ENCODE measurements at places on chromosomes 12 and 14. TPM values are rescaled to one million over a fixed set of nuclear protein-coding genes. Genes with fewer than 3 reads are reported as not detected.

GRCh38 chr14:104879983-104880565, 15.0 kb downstream of the CEP170B start:
- DNase-seq = no peak

GRCh38 chr14:100303179-100303578, 3.1 kb downstream of the SLC25A29 start:
- no peak for DNase-seq

Gene TAS2R9
- not detected for total RNA-seq

GRCh38 chr14:96221841-96222240, 17.2 kb downstream of the BDKRB2 start:
- no peak for DNase-seq

DNA sequence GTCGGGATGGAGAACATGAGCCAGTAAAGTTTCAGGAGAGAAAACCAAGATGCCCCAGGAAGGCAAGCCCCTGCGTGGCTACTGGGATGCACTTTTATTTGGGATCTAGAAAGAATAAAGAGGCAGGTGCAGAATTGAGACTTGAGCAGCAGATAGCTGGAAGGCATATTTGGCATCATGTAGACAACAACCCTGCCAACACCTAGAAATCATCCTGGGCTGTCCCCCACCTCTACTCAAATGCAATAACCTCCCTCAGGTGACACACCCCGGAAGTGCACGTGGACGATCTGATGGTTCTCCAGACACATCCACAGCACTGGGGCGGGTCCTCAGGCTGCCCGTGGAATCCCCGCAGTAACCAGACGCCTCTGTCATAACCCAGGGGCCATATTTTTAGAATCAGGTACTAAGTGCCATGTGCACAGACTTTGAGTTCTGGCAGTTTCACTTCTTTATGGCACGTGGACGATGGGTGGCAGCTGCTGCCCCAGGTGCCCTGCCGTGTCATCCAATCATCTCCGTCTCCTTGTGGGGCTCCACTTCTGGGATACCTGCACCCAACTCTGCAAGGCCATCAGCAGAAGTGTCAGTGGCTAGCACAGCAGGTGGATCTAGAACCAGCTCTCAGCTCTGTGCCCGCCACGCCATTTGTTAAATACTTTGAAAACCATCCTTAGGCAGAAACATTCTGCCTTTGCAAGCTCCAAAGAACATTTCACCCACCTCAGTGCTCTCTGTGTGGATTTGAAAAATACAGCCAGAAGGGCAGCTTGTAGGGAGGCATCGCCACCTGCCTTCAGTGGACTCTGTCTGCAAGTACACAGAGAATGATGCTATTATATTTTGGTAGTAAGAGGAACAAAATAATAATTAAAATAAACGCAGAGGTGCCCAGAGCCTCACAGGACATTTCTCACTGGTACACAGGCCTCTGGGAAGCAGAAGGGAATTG, 771.7 kb upstream of the TMEM132C start:
- DNase-seq = no peak

DNA sequence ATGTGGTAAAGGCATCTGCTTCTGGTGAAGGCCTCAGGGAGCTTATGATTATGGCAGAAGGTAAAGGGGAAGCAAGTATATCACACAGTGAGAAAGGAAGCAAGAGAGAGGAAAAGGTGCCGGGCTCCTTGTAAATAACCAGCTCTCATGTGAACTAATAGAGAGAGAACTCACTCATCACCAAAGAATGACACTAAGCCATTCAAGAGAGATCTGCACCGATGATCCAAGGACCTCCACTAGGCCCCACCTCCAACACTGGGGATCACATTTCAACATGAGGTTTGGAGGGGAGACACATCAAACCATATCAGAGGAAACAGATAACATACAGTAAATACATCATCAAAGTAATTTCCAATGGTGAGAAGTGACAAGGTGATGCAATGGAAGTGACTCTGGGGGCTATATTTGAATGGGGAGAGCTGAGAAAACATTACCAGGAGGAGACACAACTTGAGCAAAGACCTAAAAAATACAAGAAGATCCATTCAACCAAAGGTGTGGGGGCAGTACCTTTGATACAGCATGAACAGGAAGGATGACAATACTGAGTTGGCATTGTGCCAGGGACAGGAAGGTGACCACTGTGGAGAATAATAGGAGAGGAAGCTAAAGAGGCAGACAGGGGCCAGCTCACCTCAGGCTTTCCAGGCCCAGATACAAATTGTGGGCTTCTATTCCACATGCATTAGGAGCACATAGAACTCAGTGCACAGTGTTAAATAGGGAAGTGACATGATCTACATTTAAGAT, 134.4 kb upstream of the GRIP1 start:
- peak; percentile 47 for DNase-seq

DNA sequence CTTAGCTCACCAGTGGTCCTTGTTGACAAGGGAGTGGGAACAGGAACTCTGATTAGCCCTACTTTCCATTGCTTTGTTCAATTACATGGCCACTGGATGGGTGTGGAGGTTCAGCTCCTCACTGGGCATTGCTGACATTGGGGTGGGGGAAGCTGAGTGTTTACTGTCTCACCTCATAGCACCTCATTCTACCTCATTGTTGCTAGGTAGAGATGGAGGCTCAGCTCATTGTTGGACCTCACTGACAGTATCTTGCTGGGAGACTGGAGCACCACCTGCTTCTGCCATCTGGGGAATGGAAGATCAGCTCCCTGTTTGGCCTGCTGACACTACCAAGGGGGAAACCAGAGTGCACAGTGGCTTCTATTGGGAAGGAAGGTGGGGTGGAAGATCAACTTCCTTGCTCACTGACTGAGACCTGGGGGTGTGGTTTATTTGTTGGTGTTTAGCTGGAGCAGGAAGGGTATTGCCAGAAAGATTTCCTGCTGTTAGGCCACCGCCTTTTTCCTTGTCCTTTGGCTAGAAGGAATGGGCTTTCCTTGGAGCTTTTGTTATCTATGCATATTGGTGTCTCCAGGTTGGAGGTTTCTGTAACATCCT, 1.3 kb upstream of the OR4E2 start:
- DNase-seq = no peak

Gene GUCY2C
- not detected for total RNA-seq

GRCh38 chr14:80958226-80958625, 2.8 kb downstream of the TSHR start:
- DNase-seq = no peak

DNA sequence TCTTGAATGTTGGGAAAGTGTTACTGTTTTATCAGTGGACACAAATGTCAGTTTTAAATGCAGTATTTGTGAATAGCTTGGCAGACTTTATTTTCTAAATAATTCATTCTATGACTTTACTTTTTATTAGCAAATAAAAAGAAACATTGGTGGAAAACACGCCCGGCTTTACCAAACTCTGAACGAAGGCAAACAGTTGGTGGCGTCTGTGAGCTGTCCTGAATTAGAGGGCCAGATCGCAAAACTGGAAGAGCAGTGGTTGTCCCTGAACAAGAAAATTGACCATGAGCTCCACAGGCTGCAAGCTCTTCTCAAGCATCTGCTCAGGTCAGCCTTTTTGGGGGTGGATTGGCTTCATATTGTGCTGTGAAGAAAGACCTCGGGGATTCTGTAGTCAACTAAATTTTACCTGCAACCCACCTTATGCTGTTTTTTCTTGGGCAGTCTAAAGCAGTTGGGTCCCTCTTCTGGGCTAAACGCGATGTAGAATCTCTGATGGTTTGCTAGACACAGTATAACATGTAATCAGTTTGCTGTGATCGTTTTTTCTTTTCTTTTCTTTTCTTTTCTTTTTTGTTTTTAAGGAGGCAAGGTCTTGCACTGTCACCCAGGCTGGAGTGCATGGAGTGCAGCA, 156.4 kb downstream of the ESR2 start:
- no peak for DNase-seq

DNA sequence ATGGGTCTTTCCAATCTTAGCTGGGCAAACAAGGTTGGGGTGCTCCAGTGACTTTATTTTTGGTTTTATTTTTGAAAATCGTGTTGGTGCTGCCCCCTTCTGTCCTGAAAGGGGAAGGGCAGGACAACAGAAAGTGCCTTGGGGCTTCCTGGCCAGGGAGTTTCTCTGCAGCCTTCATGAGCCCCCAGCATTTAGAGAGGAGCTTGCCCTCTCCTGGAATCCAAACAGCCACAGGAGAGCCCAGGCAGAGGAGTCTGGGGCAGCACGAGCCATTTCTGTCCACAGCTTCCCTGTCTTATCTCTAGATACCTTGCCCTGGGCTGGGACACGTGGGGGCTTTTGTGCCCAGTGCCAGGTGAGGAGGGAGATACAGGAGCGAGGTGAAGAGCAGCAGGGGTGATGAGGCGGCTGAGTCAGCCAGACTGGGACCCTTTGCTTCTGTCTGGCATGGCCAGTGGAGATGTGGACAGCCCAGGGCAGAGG, 4.4 kb upstream of the C1RL start:
- DNase-seq = no peak

Gene FSCB
- not detected for total RNA-seq

Gene TAS2R7
- not detected for total RNA-seq

Gene TAS2R31
- total RNA-seq = 6.2 TPM

- no peak for DNase-seq
These were observed 7.2 kb downstream of the CD69 start for GRCh38 chr12:9753498-9753897.

Gene HOXC4
- 3.2 TPM for total RNA-seq

DNA sequence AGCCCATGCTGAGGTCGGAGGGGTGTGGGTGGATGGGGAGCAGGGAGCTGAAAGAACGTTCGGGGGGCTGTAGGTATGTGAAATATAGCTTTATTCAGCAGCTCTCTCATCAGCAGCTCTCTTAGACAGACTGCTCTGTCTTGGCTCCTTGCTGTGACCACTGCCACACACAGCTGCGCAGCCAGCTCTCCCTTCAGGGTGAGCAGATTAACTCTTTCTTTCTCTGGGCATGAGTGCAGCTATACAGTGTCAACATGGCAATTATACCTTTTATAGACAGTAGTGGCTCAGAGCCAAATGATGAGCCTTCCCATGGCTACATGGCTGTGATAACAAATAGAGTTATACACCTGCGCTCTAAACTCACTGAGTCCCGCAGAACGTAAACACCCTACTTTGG, 137.7 kb upstream of the NEDD1 start:
- DNase-seq = no peak

DNA sequence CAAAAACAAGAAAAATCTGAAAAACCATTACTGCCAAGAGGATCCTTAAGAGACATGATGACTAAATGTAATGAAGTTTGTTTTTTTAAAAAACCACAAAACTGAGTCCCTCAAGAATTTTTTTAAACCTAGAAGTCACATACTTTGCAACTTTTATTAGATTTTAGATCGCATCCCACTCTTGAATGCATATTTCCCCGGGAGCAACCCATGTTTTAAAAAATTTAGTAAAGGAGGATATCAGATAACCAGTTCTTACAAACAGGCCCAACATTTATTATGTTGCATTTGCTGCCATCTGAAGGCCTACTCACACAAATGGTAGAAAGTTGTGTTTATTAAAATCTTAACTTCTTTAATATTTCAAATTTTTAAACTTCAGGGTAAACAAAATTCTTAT, 44.3 kb upstream of the CCT2 start:
- no peak for DNase-seq

Gene ETFBKMT
- 1.9 TPM for total RNA-seq

- DNase-seq = no peak
These were observed 8.6 kb downstream of the SETD1B start for GRCh38 chr12:121812320-121812871.

DNA sequence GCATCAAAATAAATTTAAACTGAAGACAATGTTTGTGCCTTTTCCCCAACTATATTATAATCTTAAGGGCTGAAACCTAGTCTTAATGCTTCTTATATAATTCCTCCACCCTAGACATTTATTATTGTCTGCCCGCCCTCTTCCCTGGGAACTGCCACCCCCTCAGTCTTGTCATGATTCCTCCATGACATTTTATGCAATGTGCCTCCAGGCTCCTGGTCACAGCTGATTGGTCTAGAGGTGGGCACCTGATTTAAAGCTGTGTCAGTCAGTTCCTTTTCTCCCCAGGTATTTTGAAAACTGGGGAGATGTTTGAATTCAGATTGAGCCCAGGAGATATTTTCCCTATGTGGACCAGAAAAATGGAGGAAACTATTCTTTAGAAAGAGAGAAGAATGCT, 401.4 kb downstream of the PCNX1 start:
- DNase-seq = no peak

Gene CCDC60
- not detected for total RNA-seq

- DNase-seq = peak; percentile 66
These were observed 473.0 kb downstream of the DPF3 start for GRCh38 chr14:72420749-72421474.

Gene IAPP
- not detected for total RNA-seq

Gene FAM181A
- not detected for total RNA-seq

Gene LPAR5
- 10.0 TPM for total RNA-seq

DNA sequence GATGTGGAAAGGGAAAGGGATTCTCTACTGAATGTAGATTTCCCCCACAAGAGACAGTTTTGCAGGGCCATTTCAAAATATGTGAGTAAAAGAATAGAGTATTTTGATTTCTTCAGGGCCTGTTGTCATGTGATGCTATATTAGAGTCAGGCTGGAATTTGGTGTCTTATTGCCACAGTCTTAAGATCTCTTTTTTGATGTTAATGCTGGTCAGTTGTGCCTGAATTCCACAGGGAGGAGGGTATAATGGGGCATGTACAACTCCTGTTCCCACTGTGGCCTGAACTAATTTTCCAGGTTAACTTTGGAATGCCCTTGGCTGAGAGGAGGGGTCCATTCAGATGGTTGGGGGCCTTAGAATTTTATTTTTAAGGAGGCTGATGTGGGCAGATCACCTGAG, 111.0 kb upstream of the MAX start:
- no peak for DNase-seq

DNA sequence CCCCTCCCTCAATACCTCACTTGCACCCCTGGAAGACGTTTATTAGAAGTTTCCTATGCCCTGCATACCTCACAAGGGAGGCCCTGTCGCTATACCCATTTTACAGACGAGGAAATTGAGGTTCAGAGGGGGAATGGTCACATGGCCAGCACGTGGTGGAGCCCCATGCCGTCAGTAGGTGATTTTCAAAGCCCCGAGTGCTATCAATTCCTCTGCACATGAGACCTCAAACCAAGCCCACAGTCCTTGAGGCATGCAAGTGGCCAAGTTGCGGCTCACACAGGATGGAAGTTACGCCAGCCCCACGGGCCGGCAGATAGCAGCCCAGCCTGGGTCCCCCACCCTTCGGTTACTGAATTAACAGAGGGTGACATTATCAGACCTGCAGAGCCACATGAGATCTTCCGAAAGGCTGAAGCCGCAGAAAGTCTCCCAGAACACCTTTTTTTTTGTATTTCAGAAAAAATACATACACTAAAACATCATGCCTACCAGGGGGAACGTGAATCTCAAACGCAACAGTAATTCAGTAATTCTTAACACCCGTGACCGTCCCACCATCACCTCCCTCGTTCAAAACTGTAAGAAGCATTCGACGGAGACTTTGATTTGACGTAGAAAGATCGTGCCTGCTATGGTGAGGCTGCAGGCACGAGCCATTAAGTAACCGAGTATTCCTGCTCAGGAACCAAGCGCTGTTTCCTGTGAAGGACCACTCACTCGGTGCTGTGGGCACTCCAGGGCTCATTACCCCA, 129.0 kb downstream of the RFLNA start:
- peak; percentile 67 for DNase-seq

Data from natural killer cell (primary cell).